ENCODE measurements at places on chromosomes 5 and 9.

DNA sequence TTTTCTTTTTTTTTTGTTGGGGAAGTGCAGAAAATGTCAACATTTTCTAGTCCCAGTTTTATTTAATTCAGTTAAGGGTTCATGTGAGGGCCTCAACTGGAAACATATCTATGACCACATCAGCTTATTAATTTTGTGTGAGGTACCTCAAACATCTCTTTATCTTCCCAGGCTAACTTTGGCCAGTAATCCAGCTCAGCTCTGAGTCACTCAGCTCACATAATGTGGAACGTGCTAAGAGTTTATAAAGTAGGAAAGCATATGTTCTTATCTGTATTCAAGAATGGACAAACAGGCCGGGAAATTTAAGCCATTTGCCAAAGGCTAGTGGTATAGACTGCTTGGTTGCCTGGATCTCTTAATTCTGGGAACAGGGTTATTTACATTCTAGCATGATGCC is 118.4 kb downstream of the INSYN2B start:
- no peak for DNase-seq

DNA sequence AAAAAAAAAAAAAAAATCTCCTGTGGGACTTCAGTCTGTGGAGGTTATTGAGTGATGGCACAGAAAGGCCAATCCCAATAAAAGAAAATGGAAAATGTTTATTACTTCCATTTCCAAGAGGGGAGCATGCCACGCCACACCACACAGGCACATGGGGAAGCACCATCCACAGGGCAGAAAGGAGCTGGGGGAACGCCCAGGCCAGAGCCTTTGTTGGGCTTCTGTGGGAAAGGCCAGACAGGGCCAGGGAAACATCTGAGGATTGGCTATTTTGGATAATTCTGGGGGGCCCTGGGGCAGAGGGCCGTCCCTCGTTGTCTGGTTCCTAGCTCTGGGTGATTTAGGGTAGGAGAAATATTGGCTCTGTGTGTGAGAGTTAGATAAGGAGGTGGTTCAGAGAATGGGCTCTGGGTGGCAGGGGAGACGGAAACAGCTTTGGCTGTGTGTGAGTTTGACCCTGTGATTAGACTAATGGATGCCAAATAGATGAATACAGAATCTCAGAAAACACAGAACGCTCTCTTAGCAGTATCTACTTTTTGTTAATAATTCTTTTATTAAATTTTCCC is 49.0 kb upstream of the ABL1 start:
- no peak for DNase-seq

- no peak for DNase-seq
Measured at GRCh38 chr5:68494771-68495170, 279.2 kb downstream of the PIK3R1 start.

GRCh38 chr5:28807195-28807729 is 1768.9 kb upstream of the CDH9 start:
- no peak for DNase-seq

DNA sequence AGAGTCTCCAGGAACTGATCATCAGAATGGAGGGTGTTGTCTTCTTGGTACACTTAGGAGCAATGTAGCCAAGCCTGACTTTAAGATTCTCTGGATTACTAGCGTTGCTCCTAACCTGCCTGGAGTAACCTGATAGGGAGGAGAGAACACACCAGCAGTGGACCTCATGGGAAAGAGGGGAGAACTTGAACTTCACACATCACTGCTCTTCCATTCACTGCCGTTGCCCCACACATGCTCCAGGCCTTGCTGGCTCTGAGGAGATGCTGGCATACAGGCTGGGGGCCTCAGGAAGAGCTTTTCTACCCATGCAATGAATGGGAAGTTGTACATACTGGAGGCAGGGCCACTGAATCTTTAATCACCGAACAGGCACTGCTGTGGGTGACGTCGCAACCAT is 60.3 kb upstream of the ADAMTS16 start:
- no peak for DNase-seq

All from NCI-H748 treated with DMSO at 0.1 percent for 48 hours (cell line).